Neural progenitor cell (in vitro differentiated cells): ENCODE measurements at places on chromosomes 3 and 15.

- no peak for DNase-seq
Observed at GRCh38 chr3:59771768-59772181, 722.0 kb upstream of the CFAP20DC start.

GRCh38 chr3:46942076-46942475, 34.5 kb downstream of the CCDC12 start:
- no peak for DNase-seq

GRCh38 chr15:72237853-72238224, 6.8 kb upstream of the PKM start:
- DNase-seq, result no peak

- DNase-seq, result no peak
Observed at GRCh38 chr3:107818025-107818424, 272.8 kb downstream of the CD47 start.
